Osteoblast (primary cell): ENCODE measurements at places on chromosomes 7 and 10. TPM values are rescaled to one million over a fixed set of nuclear protein-coding genes. Genes with fewer than 3 reads are reported as not detected.
A peak's percentile ranks its signal among the peaks of the same experiment; 100 is the strongest.

Gene FBXO24
- under 0.01 and 0.36 TPM in 2 replicates for total RNA-seq

Gene GET4
- total RNA-seq = 17.7 and 18.9 TPM in 2 replicates

DNA sequence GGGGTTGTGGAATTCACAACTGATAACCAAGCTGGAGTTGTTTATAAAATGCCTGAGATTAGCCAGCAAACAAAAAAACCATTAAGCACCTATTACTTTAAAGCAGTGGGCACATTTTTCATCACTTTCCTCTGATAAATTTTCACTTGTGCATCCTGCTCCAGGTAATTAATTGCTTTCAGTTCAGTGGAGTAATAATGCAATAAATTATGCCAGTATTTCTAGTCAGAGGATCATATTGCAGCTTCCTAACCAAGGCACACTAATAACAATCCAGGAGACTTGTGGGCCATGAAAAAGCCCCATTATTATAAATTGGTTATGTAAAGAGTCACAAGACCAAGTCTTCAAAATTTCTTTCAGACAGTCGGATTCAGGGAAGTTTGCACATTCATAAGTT lies 193.2 kb downstream of the LRMDA start:
- no peak for DNase-seq

Gene EEF1AKMT2
- total RNA-seq = 20.3 and 20.6 TPM in 2 replicates

Gene RP9
- 6.5 and 10.3 TPM in 2 replicates for total RNA-seq

GRCh38 chr10:75540981-75541380 lies 109.6 kb downstream of the LRMDA start:
- DNase-seq = no peak

Gene RABGEF1
- 71.9 and 81.8 TPM in 2 replicates for total RNA-seq

Gene PTER
- 18.6 and 29.7 TPM in 2 replicates for total RNA-seq

DNA sequence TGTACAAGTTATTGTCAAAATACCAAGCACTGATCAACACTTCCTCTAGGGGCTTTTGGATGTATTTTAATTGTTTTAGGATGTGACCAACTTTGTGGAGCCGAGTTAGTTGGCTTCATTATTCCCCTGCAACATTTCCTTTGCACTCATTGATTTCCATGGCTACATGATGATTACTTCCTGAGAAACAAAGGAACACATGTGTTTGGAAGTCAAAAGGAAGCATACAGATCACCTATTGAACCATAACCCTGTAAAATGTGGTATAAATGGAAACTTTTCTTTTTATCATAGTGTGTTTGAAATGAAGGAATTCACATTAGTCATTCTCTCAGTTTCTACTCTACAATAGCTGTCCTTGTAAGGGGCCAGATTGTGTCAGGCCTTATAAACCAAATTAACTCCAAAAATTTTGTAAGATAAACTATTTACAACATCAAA lies 32.2 kb upstream of the EXOC6 start:
- DNase-seq = peak; percentile 71

Gene HOXA10
- total RNA-seq = 32.1 and 43.1 TPM in 2 replicates

GRCh38 chr7:43531700-43532099 lies 51.2 kb upstream of the STK17A start:
- no peak for DNase-seq

- peak; percentile 79 for DNase-seq
Measured at GRCh38 chr10:132224343-132225072, 37.8 kb downstream of the DPYSL4 start.

Gene ARHGEF35
- 2.4 and 3.6 TPM in 2 replicates for total RNA-seq

DNA sequence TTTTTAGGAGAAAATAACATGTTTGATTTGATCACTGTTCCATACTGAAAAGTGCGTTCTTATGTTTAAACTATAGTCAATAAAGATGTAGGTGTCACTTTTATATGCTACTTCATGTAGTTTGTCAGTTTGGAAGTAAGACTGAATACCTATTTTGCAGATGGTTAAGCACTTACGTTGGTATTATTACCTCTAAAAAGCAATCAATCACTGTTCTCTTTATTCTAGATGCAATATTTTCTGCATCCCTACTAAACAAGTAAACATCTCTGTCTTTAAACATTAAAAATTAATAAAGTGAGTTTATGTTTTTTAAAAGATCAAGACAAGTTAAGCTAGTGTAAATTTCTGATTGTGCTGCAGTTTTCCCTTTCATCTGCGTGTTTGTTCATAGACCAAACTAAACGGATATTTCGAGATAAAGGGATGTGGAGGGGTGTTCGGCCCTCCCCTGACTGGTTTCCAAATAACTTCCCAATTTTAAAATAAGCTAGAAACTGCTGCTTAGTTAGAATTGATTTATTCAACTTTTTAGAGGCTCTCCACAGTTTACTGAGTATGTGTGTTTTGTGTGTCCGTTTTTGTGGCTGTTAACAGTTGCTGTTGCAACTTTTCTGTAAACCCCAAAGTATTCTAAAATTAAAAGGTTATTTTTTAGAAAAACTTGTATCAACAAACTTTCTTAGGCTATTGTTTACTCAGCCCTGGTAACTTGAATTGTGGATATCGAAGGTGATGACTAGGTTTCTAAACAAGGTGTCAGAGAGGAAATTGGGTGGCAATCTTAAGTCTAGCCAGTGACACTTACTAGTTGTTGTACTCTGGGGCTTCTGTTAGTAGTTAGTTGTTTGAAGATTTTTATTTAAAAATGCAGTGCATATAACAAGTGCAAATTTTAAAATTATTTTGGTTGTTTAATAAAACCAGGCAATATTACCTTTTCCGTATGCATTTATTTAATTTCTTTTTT lies 974 bp downstream of the KIF11 start:
- DNase-seq = peak; percentile 39
